Stimulated activated CD4-positive, alpha-beta T cell treated with anti-CD3 and anti-CD28 coated beads, TNF-alpha, amount 100 ng/mL, for 4 hours (primary cell): ENCODE measurements at places on chromosomes 6 and 20.

- no peak for DNase-seq
Measured at GRCh38 chr6:38603496-38603895, 36.2 kb downstream of the BTBD9 start.

DNA sequence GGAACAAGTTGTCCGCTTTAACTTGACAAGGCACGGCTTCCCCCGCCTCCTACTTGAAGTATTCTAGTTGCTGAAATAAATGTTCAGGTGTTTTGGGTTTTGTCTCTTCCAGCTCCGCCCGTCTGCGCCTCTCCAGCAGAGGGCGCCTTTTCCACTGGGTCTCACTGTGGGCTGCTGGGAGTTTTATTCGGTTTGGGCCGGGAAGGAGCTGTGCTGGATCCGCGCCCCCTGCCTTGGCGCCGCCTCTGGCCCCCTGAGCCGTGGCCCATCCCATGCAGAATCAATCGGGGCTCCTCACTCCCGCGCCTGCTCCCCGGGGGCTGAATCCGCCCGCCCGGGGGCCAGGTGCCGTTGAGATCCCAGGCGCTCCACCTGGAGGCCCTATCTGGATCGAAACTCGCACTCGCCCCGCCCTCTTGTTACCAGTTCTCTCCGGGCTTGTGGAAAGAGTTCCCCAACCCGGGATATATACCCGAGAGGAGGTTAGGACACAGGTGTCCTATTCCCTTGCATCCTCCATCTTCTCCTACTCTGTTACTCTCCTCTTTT lies 51.0 kb upstream of the TCF21 start:
- peak; percentile 14 for DNase-seq

DNA sequence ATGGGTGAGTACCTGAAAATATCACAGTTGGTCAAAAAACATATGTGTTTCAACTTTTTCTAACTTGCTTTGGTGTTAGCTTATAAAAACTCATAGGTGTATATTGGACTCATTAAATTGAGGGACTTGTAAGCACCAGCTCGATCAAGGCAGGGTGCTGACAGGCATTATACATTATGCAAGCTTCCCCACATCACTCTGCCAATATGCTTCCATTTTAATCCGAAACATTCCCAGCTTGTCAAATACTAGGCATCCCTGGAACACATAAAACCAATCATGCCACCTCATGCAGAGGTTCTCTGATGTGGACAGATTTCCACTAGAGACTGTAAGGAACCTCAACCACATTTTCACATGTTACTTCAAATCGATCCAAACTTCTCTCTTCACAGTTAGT lies 187.3 kb upstream of the NT5E start:
- no peak for DNase-seq

- no peak for DNase-seq
Measured at GRCh38 chr6:143093290-143093689, 32.6 kb downstream of the AIG1 start.

DNA sequence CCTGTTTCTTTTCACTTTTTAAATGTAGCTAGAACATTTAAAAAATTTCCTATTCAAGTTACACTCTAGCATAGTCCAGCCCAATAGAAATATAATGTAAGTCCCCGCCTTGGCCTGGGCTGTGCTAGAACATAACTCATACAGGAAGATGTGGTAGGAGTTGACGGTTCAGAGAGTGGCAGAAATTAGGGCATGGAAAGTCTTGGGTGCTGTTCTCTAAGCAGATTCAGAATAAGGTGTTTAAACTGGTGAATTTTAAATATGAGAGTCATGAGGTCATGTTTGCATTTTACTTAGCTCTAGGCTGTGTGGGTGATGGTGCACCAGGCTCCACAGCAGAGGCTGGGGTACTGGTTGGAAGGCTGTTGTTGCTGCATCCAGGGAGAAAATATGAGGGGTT lies 256.5 kb downstream of the FARS2 start:
- no peak for DNase-seq

DNA sequence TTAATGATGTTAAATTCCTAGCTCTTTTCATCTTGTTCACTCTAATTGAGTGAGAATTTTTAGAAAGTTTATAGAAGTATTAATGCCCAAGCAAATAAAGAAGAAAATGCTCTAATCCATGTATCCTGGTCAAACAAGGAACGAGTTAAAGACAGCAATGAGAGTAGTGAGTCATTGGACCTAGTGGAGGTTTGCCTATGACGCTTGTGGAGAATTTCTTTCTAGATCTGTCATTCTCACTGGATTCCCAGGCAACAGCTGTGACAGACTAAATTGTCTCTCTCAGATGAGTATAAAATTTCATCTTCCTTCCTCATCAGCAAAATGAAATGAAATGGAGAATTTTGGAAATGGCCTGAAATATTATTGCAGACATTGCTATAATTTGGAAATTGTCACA lies 127.9 kb downstream of the COL19A1 start:
- no peak for DNase-seq

DNA sequence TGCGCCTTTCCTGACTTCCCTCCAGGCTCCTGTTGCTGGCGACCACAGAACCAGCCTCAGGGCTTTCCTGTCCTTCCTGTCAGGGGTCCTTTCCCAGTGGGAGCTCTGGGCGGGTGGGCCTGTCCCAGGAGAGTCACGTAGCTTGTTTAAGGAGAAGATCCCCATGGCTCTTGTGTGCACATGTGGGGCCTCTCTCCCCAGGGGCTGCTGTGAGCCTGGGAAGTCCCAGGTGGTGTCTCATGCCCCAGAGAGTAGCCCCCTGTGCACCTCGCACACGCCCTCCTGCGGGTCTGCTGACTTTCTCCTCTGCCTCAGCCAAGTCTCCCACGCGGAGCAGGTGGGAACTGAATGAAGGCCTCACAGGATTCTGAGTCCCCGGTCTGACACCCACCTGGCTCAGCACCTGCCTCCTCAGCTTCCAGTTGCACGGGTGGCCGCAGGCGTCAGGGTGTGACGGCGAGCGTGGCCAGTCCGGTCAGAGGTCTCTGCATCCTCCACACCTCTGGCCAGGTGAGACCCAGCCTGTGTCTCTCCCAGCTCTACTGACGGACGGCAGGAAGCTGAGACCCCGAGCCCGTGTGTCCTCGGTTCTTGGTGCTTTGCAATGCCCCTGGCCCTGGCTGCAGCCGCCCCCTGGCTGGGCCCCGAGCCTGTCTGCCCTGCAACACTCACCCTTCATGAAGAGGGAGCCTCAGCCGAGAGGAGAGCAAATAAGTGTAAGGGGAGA lies 5.6 kb upstream of the NKAIN4 start:
- no peak for DNase-seq

DNA sequence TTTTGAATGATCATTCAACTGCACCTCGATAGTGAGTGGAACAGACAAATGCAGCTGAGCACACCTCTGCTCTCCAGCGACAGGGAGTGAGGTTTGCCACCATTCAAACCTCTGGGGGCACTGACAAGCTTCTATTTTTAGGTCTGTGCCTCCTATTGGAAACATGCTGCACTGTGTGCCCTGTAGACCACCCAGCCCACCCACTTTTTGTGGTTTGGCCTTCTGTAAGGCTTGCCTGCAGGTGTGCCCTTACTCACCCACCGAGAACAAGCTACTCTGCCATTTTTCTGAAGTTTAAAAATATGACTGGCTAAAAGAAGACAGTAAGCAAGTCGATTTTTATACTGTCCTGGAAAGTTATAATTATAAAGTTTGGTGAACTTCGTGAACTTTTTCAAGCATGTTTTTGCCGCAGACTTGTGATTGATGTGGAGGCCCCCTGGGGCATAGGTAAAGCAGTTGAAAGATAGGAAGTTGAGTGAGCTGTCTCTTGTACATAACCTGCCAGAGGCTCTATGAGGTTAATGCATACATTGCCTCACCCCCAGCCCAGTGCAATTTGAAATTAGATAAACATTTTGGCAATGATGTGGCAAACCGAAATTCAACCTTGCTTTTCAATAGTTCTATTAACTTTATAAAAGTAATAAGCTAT lies 53.8 kb downstream of the ADGRG6 start:
- no peak for DNase-seq

DNA sequence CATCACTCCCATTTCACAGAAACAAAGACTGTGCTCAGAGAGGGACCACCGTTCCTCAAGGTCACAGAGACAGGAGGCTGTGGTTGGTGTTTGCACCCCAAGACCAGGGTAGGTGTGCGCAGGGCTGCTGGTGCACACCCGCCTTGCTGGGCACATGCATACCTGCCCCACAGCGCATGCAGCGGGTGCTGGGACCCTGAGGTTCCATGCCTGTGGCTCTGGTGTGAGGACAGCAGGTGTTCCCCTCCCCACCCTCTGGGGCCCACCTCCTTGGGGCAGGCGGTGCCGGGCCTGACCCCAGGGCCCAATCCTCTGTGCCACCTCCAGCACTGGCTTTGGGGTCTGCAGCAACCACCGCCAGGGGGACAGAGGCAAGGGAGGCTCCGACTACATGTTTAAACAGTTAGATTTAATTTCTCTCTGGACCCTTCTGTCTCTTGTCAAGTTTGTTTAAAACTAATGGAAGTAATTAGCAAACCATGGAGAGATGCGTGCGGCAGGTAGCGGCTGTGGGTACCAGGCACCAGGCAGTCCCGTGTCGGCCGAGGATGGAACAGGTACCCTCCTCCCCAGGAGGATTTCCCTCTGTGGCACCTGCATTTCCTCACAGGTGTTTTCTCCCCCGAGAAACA lies 327.8 kb downstream of the TAF4 start:
- no peak for DNase-seq

- DNase-seq, result no peak
Measured at GRCh38 chr6:33779290-33779689, 9.6 kb downstream of the LEMD2 start.

GRCh38 chr6:34644716-34645115 lies 51.9 kb downstream of the ILRUN start:
- DNase-seq, result no peak

GRCh38 chr6:582370-582769 lies 74.5 kb downstream of the HUS1B start:
- no peak for DNase-seq

DNA sequence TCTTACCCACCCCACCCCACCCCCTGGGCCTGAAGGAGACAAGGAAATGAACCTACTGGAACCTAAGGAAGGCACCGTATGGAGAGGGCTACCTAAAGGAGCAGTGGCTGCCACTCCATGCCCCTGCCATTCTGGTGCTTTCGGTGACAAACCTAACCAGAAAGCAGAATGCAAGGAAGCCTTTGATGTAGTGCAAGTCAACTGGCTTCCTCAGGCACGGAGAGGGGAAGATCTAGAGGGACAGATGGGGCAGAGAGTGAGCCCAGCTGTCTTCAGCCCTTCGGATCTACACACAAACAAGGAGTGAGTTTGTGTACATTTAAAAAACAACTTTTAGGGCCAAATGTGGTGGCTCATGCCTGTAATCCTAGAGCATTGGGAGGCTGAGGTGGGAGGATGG lies 39.5 kb downstream of the PPP1R16B start:
- DNase-seq, result no peak

GRCh38 chr20:61220131-61220530 lies 31.9 kb upstream of the CDH4 start:
- DNase-seq, result no peak

DNA sequence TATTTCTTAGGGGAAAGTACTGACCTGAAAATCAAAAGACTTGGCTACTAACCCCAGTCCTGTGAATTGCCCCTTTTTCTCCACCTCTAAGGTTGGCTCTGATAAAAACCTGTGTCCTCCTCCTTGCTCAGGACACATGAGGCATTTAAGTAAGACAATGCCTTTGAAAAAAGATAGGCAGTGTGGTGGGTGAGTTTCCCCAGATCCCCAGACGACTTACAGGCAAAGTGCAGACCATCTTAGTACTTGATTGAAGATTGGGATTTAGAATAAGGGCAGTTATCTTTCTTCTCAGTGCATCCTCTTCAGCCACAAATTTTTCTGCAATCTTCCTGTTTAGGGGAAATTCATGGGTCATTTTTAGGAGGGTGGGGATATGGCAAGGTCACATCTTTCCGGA lies 87.8 kb downstream of the KIZ start:
- DNase-seq, result no peak

- no peak for DNase-seq
Measured at GRCh38 chr20:4060064-4060795, 44.9 kb upstream of the RNF24 start.

- DNase-seq, result no peak
Measured at GRCh38 chr6:108227290-108227689, 33.5 kb downstream of the SNX3 start.

- no peak for DNase-seq
Measured at GRCh38 chr6:44733868-44734267, 346.4 kb downstream of the CDC5L start.

DNA sequence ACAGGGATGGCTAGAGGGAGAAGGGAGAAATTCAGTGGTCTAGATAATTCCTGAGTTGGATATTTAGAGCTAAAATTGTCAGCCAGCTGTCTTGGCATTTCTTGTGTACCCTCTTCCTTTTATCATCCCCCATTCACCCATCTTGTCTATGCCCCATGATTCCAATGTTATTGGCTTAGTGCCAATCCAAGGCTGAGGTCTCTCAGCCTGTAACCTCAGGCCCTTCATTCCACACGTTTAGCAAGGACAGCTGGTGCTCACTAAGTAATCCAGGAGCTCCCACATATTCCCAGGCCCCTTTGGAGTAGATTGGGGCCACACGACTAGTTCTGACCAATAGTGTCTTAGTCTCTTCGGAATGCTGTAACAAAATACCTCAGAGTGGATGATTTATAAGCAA lies 112.4 kb upstream of the ATXN1 start:
- no peak for DNase-seq

GRCh38 chr6:170166511-170167122 lies 124.3 kb downstream of the DLL1 start:
- no peak for DNase-seq

- DNase-seq, result no peak
Measured at GRCh38 chr20:51696304-51697071, 71.7 kb downstream of the ATP9A start.

DNA sequence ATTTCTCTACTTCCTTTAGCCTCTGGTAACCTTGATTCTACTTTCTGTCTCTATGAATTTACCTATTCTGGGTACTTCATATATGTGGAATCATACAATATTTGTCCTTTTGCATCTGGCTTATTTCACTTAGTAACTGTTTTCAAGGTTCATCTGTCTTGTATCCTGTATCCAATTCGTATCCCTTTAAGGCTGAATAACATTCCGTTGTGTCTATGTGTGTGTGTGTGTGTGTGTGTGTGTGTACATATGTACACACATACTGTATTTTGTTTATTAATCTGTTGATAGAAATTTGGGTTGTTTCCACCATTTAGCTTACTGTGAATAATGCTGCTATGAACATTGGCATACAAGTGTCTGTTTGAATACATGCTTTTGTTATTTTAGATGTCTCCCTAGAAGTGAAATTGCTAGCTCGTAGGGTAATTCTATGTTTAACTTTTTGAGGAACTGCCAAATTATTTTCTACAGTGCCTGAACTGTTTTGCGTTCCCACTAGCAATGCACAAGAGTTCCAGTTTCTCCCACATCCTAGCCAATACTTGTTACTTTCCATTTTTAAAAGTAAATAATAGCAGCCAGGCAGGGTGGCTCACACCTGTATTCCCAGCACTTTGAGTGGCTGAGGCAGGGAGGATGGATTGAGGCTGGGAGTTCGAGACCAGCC lies 17.7 kb downstream of the SENP6 start:
- DNase-seq, result no peak

DNA sequence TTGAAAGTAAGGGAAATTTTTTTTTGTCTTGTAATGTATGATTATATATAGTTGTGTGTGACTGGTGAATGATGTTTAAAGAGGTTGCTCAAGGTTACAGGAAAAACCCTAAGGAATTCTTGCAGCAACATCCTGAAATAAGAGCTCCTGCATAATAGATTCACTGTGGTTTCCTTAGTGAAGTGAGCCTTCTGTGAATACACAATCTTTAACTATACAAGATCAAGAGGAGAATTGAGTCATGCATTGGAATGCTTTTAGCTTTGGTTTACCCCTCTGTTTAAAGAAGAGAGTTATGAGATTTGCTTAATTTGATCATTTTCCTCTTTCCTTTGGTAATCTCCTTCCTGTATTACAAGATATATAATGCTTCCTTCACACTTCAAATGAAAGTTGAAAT lies 141.6 kb upstream of the EYA4 start:
- DNase-seq, result no peak

GRCh38 chr20:11098888-11099287 lies 425.1 kb upstream of the JAG1 start:
- no peak for DNase-seq
